ENCODE measurements at places on chromosomes 3 and 15.

DNA sequence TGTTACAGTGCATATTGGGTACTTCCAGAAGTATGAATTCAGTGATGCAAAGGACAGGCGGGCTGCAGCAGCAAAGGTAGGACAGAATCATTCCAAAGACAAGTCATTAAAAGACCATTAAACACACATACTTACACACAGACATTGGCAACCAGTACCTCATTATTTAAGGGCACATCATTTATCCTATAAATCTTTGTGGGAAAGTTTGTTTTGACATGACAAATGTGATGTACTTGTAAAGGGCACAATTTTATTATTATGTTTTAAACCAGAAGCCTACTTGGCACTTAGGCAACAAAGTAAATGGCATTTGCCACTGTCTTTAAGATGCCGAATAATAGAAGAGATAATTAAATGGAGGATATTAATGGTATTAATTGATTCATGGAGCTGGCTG, 22.7 kb downstream of the ARIH1 start:
- DNase-seq: no peak

DNA sequence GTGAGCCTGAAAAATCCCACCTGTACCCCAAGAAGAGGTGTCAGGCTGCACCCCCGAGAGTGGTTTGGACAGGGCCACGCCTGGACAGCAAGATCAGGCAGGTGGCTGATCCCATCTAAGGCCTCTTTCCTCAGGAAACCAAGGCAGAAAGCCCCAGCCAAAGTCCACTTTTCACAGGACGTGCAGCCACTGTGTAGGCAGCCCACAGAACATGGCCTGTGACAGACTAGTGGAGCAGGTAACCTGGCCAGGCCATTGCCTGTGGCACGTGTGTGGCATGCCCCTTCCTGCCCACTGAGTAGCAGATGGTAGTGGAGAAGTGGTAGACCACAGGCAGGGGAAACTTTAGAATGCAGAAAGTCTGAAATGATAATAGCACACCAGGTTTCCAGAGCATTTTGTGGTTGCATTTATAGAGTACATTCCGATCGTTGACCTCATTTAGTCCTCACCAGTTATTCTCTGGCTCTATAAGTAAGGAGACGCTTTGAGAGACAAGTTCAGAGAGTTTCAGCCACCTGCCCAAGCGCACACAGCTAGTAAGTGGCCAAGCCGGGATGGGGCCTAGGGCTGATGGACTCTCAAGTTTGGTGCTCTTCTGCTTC, 68.7 kb downstream of the AAGAB start:
- DNase-seq: no peak

DNA sequence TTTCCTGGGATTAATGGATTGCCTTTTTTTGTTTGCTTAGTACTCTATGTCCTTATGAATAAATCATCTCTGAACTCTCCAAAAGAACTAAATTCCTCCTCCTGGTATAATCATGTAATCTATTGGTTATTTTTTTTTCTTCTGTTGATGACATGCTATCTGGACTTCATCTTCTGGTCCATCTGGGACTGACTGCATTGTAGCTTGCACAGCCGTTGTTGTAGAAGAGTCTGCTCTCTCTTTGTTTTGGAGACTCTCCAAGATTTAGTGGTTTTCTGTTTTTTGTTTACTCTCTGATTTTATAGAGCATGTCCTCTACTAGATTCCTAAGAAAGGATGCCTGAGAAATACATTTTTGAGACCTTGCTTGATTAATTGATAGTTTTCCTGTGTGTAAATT, 19.1 kb downstream of the IREB2 start:
- DNase-seq: peak; percentile 68

DNA sequence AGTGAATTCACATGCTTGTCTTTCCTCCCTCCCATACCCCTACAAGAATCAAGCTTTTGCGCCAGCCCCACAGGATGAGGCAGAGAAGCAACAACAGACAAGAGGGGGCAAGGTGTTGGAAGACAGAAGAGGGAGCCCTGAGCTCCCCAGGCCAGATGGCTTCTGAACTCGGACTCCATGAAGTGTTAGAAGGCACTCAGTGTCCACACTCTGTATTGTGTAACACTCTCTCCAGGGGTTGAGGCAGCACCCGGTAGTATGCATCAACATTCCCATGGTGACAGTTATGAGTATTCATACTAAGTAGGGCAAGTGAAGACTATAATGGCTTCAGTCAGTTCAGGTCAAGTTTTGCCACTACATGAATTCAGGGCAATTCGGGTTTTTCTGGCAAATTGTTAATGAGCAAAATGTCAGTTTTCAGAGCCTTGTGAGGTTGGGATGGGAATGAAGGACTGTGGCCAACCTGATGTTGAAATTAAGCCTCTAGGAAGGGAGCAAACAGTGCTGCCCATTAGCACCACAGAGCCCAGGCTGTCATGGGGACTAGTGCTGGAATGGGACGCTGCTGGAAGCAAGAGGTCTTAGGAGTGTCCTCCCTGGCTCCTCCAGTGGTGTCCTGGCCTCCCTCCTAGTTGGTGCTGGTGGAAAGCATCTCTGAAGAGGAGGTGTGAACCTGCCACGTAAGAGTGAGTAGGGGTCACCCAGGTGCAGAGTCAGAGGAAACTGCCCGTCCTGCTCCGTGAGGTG, 79.4 kb downstream of the KLF15 start:
- no peak for DNase-seq

- DNase-seq: no peak
These were observed 259.8 kb upstream of the CTDSPL start for GRCh38 chr3:37601832-37602231.

- no peak for DNase-seq
These were observed 27.6 kb downstream of the LRIG1 start for GRCh38 chr3:66473181-66473580.

DNA sequence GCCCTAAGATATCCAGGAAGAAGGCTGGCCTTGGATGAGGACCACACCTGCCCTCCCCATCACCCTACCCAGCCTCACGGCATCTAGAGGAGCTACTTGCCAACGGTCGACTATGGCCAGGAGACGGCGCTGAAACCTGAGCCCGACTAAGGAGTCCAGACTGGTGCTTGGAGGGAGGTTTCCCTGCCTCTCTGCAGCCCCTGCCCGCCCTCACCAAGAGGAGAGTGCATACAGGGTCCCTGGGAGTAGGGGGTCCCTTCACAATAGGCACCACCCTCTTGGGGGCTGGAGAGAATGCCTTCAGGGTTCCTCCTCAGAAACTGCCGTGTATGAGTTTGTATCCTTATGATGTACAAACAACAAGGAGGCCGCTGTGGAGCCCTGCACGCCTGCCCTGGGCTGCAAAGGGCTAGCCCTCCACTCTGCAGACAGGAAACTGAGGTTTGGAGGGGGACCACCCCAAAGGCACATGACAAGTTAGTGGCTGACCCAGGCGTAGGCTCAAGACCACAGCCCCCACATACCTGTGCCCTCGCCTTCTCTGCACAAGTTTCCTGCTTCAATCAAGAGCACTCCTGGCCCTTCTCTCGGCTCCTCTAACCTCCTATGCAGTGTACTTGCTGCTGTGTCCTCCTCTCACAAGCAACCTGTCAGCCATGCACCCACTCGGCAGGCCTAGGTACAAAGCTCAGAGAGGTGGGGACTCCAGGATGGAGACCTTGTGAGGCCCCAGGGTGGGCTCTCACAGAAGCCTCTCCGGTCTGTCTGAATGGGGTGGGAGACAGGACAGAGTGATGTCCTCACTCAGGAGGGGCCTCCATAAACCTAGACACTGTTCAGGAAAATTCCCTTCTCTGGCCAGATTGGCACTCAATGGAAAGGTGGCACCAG, 7.4 kb downstream of the KLF15 start:
- DNase-seq: no peak

All from hepatic stellate cell (primary cell).